Esophagus muscularis mucosa (tissue), 4 donors: ENCODE measurements at places on chromosomes 12 and 14. TPM values are rescaled to one million over a fixed set of nuclear protein-coding genes. Genes with fewer than 3 reads are reported as not detected.

Gene RAB35
- 39.0 TPM for total RNA-seq

Gene KCNA5
- 1.8 TPM for total RNA-seq

Gene ARID2
- total RNA-seq, result 34.7 TPM

Gene STYK1
- not detected for total RNA-seq

Gene NTS
- total RNA-seq, result 0.33 TPM

Gene OR6C70
- total RNA-seq, result not detected

Gene SCAF11
- 117 TPM for total RNA-seq

Gene DDN
- 0.11 TPM for total RNA-seq

Gene HSPB8
- total RNA-seq, result 439 TPM

Gene ARG2
- total RNA-seq, result 5.8 TPM

Gene RPAP3
- total RNA-seq, result 10.3 TPM

Gene FOXA1
- total RNA-seq, result 0.17 TPM

Gene PAH
- total RNA-seq, result not detected

Gene HVCN1
- total RNA-seq, result 8.9 TPM

Gene CMA1
- 2.6 TPM for total RNA-seq

Gene FOXN4
- not detected for total RNA-seq

Gene LTBP2
- 62.0 TPM for total RNA-seq
